ENCODE measurements at places on chromosomes 2 and 18.

DNA sequence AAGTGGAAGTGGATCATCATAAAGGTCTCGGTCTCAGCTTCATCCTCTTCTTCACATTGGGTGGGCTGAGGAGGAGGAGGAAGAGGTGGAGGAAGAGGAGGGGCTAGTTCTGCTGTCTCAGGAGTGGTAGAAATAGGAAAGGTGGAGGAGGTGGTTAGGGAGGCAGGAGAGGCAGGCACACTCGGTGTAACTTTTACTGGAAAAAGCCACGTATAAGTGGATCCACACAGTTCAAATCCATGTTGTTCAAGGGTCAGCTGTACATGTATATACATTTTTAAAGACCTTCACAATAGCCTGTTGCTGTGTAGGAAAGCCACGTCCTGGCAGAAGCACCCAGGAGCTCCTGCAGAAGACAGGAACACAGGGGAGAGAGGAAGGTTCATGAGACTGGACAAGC, 110.3 kb upstream of the RAB12 start:
- DNase-seq = no peak

- no peak for DNase-seq
These were observed 36.8 kb downstream of the BCL2 start for GRCh38 chr18:63282793-63283192.

- no peak for DNase-seq
These were observed 18.6 kb downstream of the ERMN start for GRCh38 chr2:157307021-157307420.

GRCh38 chr2:170493426-170494097, 221.6 kb upstream of the SP5 start:
- DNase-seq = no peak

GRCh38 chr2:23637011-23637778, 252.2 kb downstream of the KLHL29 start:
- no peak for DNase-seq

DNA sequence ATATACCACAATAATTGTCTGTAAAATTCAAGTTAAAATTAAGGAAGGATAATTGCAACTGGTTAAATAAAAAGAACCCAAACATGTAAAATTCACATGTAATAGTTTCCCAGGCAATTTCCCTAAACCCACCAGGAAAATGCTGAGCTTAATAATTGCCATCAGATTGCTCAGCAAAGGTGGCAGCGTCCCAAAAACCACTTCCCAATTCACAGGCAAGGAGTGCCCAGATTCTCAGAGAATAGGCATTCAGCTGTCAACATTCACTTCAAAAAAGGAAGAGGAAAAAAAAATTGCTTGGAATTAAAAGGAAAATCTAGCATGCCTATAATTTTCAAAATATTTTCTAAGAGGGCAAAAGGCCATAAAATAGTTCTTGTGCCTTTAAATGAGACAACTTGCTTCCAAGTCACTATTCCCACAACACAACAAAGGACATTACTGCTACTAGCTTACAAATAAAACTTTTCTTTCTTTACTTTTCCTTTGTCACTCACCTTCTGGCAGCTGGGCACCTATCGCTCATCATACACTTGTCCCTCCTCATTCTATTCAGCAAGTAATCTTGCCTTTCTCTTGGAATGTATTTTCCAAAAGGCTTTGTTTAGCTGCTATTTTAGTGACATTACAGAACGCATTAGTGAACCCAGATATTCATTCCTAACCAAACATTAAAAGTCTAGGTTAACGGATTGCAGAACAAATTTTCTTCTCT, 15.2 kb downstream of the SRBD1 start:
- DNase-seq = no peak

- DNase-seq = no peak
These were observed 80.7 kb upstream of the MEX3C start for GRCh38 chr18:51278045-51278649.

- DNase-seq = no peak
These were observed 57.9 kb downstream of the COL4A3 start for GRCh38 chr2:227222292-227222691.

- DNase-seq = no peak
These were observed 56.7 kb upstream of the GLI2 start for GRCh38 chr2:120678926-120679325.

GRCh38 chr2:196225213-196225612, 53.8 kb upstream of the STK17B start:
- DNase-seq = no peak

- no peak for DNase-seq
These were observed 1375.4 kb upstream of the CELF4 start for GRCh38 chr18:38940863-38941531.

- DNase-seq = no peak
These were observed 17.2 kb upstream of the KCTD1 start for GRCh38 chr18:26565514-26565913.

DNA sequence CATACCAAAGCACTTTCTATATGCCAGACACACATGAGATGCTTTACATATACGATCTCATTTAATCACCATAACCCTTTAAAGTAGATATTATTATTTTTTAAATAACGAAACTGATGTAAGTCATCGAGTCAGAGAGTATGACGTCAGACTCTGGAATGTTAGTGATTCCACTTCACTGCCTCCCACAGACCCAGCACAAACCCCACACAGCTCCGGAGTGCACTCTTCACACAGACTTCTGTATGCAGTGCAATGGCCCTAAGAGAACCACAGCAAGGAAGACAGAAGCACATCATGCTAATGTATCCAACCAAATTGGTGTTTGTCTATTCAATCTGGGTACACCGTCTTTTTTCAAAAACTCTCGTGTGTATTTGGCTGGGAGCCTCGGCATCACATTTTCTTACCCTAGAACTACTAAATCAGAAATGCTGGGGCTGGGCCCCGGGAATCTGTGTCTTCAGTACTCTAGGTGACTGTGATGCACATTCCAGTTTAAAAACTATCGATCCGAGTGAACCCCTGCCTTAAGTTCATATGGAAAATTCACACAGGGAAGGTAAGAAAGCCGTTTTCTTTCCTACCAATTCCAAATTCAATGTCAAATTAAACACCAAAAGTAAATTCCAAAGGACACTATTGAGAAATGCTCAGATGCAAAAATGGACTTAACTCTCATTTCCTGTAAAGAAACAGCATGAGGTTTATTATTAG, 117.7 kb upstream of the ACVR1C start:
- no peak for DNase-seq

- no peak for DNase-seq
These were observed 231.5 kb downstream of the SRBD1 start for GRCh38 chr2:45379399-45380087.

DNA sequence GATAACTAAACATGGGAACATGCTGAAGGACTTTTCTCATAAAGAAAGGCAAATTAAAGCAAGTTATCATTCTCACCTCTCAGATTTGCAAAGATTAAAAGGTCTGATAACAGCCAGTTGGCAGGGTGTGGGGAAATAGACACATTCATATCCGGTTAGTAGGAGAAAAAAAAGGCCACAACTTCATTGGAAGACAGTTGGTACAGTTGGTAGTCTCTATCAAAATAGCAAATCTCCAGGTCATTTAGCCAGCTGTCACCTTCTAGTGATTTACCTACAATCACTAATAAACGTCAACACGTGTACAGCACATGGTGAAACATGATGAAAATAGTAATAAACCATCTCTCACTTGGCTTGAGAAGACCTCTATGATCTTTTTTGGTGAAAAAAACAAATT, 16.6 kb downstream of the INPP5D start:
- no peak for DNase-seq

DNA sequence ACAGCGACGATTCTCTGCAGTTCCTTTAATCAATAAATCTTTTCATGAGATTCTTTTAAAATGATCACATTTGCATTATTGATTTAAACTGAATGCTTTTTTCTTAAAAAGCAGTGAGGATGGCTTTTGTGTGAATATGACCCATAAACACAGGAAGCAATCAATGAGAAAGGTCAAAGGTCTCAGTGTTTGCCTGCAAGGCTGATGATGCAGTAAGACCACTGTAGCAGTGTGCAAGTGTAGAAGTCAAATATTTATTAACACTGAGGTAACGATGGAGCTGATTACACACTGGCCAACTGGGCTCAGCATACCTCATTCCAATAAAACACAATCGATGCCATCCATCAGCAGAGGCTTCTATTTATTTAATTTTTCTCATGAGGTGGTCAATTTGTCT, 633.5 kb downstream of the DCDC2C start:
- no peak for DNase-seq

DNA sequence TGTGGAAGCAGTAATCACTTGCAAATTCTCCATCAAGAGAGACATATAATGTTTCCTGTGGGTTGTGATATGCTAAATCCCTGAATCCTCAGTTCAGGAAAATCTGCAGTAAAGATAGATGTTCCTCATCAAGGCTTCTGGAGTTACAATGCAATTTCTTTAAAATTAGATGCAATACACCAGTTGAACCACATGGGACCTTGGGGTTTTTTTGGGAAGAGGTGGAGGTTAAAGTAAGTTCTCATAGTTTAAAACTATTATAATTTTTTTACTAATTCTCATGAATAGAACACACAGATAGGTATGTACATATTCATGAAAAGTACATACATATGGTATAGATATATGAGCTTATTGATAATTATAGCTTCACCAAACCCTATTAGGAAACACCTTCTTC, 496.2 kb downstream of the SATB2 start:
- DNase-seq = no peak

DNA sequence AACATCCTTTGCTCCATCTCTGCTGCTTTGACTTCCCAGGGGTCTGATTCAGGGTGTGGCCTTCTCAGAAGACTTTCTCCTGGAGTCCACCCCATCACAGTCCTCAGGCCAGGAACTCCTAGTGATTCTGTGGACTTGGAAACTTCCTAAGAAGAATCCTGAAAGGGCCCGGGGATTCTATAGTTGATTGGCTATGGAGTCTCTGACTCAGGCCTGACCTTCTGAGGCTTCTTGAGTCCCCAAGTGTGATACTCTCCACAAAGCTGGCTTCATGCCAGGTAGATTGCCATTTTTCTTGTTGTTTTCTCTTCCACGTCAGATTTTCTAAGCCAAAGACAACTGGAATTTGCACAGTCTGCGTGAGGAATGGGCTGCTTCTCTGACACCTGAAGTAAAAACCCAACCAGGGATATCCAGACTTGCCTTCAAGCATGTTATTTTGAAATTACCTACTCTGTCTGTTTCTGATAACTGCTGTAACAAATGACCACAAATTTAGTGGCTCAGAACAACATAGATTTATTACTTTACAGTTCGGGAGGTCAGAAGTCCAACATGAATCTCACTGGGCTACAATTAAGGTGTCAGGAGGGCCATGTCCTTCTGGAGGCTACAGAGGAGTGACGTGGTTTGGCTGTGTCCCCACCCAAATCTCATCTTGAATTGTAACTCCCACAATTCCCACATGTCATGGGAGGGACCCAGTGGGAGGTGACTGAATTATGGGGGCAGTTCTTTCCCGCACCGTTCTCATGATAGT, 69.3 kb downstream of the ALPK2 start:
- DNase-seq = no peak

- DNase-seq = no peak
These were observed 174.2 kb downstream of the MIB1 start for GRCh38 chr18:21914739-21915319.

DNA sequence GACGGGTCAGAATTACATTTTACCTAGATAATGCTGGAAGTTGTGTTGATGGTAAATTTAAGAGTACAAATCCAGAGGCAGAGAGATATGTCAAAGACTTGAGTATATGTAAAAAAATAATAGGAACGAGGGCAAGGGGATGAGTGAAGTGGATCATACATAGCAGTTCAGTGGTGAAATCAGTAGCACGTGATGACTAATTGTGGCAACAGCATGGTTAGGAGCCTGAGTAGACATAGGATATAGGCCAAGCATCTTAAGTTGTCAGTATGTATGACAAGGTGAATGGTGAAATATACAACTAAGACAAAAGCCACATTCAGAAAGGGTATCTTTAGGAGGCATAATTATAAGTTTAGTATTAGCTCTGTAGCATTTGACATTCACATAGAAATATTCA, 826.5 kb upstream of the PIK3C3 start:
- DNase-seq = no peak

GRCh38 chr2:237319086-237319820, 94.7 kb downstream of the COL6A3 start:
- DNase-seq = no peak

DNA sequence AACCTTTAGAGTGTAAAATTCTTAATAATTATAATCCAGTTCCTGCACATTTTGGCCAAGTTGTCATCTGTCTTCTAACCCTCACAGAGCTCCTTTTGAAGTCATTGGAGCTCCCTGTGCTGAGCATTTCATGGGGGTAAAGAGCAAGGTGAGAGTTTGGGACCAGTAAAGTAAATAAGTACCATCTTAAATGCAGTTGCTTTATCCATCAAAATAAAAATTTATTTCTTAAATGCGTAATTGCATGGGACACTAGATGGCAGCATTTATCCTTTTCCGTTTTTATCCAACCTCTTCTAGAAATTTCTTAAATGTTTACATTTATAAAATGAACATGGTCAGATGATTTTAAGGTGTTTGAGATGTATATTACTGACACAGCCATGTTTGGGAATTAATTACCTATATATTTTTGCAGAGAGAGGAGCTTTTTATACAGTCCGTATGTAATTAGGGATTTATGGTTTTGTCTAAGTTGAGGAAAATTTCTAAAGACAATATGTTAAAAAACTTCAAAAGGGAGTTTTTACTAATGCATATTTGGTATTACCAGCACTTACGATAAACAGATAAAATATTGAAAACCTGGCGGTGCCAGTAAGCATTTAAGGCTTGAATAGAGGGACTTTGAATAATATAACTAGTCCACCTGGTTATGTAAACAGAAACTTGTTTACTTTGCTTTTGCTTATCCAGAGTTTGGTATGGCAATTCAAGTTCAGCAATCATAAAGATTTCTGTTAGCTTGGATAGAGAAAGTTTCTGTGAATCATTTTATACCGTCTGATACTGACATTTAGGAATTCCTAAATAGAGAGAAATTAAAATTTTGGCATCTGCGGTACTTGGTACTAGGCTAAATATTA, 54.5 kb downstream of the ACSL3 start:
- DNase-seq = no peak

GRCh38 chr2:205775097-205775877, 93.0 kb downstream of the NRP2 start:
- no peak for DNase-seq

DNA sequence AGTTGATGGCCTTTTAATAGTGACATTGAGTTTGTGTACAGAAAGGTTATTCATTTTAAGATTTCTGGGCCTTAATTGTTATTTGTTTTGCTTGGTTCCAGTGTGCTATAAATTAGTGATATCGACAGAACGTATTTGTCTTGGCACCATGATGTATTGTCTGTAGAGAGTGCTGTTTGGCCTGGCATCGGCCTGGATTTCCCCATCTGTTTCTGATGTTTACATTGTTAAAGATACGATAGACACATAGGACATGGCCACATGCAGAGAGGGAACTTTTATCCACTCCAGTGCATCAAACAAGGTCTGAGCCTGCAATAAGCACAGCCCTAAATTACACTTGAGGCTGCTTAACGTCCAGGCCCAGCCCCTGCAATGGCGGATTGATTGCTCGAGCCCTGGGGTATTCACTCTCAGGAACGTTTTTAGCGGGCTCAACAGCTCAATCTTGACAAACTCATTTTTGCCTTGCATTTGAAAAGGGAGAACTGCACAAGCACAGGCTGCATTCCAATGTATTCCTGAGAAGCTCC, 144.7 kb downstream of the SLC4A3 start:
- no peak for DNase-seq

GRCh38 chr2:11753452-11753885, 7.0 kb downstream of the LPIN1 start:
- peak; percentile 87 for DNase-seq

Measured in SIG-M5 (cell line).